ENCODE measurements at places on chromosomes 13 and 19.

DNA sequence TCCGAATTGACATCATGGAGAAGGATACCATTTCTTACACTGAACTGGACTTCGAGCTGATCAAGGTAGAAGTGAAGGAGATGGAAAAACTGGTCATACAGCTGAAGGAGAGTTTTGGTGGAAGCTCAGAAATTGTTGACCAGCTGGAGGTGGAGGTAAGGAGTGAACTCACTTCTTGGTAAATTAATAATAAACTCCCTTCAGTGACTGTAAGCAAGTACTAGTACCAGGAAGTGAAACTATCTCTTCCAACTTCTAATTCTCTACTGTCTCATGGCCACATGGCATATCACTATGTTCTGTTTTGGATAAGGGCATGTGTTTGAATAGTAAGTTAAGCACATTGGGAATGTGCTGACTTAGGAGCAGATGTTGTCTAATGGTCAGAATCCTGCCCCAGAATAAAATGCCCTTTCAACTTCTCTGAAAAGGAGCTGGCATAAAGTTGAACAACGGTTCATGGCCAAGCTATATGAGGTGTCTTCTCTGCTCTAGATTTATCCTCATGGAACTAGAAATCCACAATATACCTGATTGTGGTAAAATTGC lies 13.4 kb downstream of the OLFM4 start:
- no peak for DNase-seq
- no peaks in the 10 kb centered on the region for H3K36me3 ChIP-seq
- H3K27me3 ChIP-seq = no peaks in the 10 kb centered on the region
- no peaks in the 10 kb centered on the region for H3K4me1 ChIP-seq
- no peak overlapping the region for H3K4me3 ChIP-seq

DNA sequence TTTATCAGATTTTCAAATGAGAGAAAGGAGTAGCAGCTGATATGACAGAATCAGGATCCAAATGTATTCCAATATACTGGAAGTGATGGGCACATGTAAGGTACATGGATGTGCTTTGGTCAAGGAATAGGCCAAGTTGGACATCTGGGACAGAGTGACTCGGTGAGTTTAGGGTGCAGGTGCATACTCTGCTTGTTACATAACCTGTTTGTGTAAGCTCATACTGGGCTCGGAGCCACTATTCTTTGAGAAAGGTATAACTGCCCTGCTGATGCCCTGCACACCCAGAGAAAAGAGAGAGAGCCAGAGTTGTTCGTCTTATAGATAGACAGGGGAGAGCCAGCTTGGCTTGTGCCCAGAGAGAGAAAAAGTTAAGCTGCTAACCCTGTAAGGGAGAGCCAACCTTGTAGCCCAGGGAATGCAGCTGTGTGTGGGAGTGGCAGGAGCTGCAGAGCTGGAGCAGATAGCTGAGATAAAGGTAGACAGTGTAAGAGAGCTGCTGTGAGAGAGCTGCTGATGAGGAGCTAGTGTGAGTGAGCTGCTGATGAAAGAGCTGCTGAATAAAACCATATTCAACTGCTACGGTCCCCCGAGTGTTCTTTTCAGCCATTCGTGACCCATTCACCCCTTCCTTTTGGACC lies 40.7 kb upstream of the N4BP2L1 start:
- DNase-seq = no peak
- no peaks in the 10 kb centered on the region for H3K36me3 ChIP-seq
- no peaks in the 10 kb centered on the region for H3K27me3 ChIP-seq
- H3K4me3 ChIP-seq = no peak overlapping the region
- H3K4me1 ChIP-seq = peaks cover 18% of the 10 kb centered on the region
- no peak overlapping the region for H3K27ac ChIP-seq

DNA sequence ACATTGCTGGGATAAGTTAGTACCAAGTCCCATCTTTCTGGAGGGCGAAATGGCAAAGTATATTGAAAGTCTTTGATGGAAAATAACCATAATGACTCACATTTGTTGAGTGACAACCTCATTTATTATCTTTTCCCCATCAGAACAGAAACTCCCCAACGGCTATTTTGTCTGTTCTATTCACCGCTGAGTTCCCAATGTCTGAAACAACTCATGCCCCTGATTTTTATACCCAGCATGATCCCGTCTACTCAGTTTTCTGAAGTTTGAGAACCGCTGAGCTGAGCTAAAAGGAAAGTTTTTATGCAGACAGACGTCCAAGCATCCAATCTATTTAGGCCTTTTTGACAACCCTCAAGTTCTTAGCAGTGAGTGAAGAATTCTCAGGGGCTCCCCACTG lies 7.8 kb upstream of the TINCR start:
- H3K36me3 ChIP-seq = no peaks in the 10 kb centered on the region
- no peak for DNase-seq
- no peak overlapping the region for H3K27ac ChIP-seq
- H3K4me3 ChIP-seq = no peak overlapping the region

DNA sequence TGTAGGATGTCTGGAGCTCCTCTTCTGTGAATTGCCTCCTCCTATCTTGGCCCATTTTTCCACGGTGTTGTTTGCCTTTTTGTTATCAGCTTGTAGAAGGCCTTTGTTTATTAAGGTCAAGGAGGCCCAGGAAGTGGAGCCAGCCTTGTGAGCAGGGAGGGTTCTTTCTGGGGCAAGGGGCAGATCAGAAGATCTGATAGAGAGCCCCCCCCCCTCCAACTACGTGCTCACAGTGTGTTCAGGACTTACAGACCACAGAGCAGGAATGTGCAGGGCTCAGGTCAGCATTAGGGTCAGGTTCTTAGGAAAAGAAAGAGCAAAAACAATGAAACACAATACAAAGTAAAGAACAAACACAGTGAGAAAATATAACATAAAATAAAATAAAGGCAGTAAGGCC lies 59.4 kb downstream of the CCNE1 start:
- DNase-seq = no peak
- H3K4me3 ChIP-seq = no peak overlapping the region
- no peaks in the 10 kb centered on the region for H3K36me3 ChIP-seq
- peaks cover 22% of the 10 kb centered on the region for H3K27me3 ChIP-seq
- H3K4me1 ChIP-seq = peaks cover 29% of the 10 kb centered on the region

GRCh38 chr13:26222520-26223046 lies 469 bp upstream of the RNF6 start:
- H3K4me1 ChIP-seq = peaks cover 27% of the 10 kb centered on the region
- DNase-seq = no peak
- peaks cover 30% of the 10 kb centered on the region for H3K36me3 ChIP-seq
- peak overlapping the region; percentile 95 for H3K27ac ChIP-seq
- H3K4me3 ChIP-seq = peak overlapping the region; percentile 94
